ENCODE measurements at places on chromosomes 4 and X.

GRCh38 chrX:57156397-57157049 is 19.3 kb upstream of the SPIN2A start:
- no peak for DNase-seq

GRCh38 chr4:47010347-47010911 is 17.0 kb upstream of the GABRA4 start:
- no peak for DNase-seq

DNA sequence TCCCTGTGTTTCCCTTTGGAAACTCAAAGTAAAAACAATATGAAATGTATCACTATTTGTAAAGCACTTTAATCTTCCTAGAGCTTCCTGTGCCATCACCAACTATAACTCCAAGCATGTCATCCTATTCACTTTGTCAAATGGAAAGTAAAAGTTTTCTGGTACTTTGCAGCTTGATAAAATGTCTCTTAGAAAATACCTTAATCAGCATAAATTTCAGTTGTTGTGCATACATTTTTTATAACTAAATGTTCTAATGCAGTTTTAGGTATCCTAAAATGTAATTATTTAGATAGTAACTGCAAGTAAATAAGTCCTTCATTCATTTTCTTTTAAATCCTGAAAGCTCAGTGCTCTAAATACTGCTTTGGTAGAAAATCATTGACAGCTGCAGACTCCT is 558.7 kb downstream of the GRID2 start:
- DNase-seq: no peak

DNA sequence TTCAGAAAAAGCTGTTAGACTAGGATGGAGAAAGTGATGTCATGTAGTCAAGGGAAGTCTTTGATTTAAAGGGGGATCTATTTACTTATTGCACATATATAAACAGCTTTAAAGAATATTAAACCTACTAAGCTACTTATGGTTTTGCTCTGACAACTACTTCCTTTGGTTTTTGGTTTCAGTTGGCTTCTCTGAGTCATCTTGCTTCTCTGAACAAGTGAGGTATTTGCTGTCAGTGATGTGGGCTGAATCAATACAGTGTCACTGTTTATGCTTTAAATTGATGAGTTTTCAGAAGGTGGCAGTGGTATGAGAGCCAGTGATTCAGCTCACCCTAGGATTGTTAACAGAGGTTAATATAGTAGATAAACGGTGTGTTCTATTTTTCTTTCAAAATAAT is 75.1 kb downstream of the CEP44 start:
- DNase-seq: no peak

GRCh38 chr4:78002260-78002659 is 54.9 kb upstream of the FRAS1 start:
- no peak for DNase-seq

DNA sequence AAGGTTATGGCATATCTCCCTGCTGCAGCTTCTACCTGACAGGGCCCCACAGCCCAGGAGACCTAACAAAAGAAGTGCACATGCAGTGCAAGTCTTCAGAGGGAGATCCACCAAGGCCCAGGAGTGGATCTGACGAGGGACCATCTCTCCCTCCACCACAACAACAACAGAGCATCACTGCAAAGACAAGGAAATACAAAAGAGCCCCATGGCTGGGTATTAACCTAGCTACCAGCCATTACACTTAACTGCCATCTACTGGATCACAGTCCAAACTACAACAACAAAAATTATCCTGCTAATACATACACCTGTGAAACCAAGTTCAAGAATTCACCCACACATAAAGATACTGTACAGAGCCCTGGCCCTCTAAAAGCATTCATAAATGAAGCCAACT is 280.2 kb upstream of the SLC7A11 start:
- no peak for DNase-seq

GRCh38 chr4:180028682-180029081 is 2214.5 kb upstream of the TENM3 start:
- DNase-seq: no peak

GRCh38 chr4:14379183-14379582 is 623.1 kb upstream of the CPEB2 start:
- no peak for DNase-seq

DNA sequence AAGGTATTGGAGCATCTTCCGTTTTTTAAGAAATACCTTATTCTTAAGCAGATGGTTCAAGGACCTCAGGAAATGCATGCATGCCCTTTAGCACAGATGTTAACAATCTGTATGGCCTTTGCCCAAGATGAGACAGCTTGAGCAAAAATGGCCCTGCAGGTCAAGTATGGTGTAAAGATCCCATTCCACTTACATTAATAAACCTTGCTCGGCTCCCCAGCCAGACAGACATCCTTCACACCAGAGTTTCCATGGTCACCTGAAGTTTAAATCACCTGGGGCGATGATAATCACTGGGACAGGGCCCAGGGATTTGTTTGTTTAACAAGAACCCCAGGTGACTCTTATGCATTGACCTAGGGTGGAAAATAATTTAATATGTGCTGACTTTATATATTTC is 287.0 kb upstream of the NOCT start:
- no peak for DNase-seq

DNA sequence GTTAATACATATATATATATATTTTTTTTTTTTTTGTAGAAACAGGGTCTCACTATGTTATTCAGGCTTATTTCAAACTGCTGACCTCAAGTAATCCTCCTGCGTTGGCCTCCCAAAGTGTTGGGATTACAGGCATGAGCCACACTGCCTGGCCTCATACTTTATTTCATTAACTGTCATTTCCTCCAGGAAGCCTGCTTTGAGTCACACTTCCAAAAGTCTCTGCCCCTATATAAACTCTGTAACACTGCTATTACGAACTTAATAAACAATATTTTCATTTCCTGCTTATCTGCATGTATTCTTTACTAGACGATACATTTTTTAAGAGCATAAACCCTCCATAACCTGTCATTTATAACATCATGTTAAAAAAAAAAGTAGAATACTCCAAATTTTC is 167.2 kb downstream of the WDFY3 start:
- DNase-seq: no peak

DNA sequence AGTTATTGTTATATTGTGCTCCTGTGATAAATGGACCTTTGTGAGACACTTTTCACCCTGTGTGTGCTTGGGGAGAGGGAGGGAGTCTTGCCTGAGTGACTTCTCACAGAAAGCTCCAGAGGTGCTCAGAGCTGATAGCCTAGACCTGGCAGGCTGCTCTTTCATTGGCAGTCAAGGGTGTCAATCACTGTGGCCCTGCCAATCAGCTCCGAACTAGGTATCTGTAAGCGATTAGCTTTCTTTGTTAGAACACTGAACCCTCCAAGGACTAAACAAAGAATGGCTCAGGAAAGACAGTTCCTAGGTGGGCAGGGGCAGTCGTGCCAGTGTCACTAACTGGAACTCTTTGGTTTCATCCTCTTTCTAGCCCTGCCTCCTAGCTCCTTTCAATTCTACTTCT is 2.7 kb upstream of the NALF2 start:
- DNase-seq: no peak

GRCh38 chrX:153446950-153447580 is 1.2 kb upstream of the TREX2 start:
- no peak for DNase-seq

DNA sequence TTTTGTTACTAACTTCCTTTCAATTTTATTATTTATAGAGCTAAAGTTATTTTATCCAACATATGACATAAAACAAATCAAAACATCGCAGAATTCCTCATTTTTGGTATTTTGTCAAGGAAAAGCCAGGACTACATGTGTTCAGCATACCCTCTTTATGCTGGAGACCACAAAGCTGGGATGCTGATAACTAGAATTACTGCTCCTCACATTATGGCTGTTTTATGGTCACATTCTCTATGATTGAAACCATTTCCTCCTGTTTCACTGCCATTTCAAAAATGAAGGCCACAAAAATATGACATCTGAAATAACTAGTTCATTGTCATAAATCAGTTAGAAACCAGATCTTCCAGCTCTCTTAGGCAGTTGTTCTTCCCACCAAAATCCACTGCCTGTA is 41.7 kb downstream of the KLHL34 start:
- DNase-seq: no peak

- DNase-seq: no peak
Observed at GRCh38 chrX:143536176-143536575, 18.9 kb upstream of the SPANXN3 start.

DNA sequence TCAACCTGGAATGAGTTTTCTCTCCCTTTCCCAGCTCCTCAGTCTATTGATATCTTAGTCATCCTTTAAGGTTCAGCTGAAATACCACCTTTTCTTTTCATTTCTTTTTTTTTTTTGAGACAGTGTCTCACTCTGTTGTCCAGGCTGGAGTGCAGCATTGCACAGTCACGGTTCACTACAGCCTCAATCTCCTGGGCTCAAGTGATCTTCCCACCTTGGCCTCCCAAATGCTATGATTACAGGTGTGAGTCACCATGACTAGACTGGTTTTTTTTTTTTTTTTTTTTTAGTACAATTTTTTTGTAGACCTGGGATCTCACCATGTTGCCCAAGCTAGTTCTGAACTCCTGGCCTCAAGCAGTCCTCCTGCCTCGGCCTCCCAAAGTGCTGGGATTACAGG is 28.9 kb downstream of the AFF1 start:
- DNase-seq: no peak

- DNase-seq: no peak
Observed at GRCh38 chr4:123672987-123673386, 276.4 kb downstream of the SPRY1 start.

DNA sequence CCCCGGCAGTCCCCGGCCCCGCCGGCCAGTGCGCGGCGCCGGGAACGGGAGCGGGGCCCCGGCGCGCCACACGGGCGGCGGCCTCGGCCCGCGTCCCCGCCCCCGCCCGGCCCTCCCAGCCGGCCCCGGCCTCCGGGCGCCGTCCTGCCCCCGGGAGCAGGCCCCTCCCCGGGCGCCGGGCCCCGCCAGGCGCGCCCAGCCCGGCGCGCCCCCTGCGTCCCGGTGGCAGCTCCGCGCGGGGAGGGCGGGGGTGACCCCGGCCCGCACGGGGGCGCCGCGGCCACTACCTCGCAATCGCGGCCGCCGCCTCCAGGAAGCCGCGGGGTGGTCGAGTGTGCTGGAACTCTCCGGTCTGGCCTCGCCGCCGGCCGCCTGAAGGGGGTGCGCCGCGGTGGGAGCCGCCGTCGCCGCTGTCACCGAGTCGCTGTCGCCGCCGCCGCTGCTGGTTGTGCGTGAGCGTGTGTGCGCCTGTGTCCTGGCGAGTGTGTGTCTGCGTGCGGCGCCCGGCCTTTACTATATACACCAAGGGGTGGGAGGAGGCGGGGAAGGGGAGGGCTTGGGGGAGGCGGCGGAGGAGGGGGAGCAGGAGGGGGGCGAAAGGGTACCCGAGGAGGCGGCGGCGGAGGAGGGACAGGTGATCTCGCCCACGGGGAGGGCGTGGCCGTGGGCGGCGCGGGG is at the start of gene RAI2:
Gene RAI2, minus strand, starts transcription at position 488 of the 678 bp plus-strand sequence. CDS start 59,288 bp downstream, outside the sequence.
- DNase-seq: no peak

DNA sequence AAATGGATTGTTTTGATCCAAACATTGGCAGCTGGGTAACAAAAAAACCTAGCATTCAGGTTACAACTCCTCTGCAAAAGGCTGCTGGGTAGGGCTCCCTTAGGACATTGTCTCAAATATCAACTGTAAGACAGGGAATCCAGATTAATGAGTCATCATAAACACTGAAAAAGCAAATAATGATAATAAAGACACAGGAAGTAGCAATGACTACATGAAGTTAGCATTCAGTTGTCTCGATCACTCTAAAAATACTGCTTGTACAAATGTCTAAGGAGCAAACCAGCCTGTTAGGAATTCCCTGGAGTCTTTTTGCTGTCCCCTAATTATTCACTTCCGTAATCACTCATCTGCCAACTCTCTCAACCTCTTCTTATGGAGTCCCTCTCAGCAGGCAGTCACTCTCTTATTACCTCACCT is 259.2 kb downstream of the GPC3 start:
- DNase-seq: no peak

DNA sequence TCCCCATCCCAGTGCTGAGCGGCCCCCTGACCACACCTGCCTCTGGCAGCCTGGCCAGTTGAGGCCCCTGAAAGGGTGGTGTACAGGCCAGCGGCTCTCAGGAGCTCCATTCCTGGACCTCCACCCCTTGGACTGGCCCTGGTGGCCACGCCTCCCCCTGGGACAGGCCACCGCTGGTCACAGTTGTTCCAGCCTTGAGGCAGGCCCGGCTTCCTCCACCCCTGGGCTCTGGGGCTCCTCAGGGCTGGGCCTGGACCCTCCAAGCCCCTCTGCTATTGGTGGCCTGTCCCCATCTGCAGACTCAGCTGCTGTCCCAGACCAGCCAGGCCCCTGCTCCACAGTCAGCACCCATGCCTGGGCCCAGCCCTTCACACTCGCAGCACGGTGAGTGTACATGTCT is 93.2 kb upstream of the NKX1-1 start:
- DNase-seq: no peak

GRCh38 chrX:53481093-53481492 is 46.9 kb upstream of the HSD17B10 start:
- no peak for DNase-seq

GRCh38 chr4:139526928-139527327 is 29.1 kb downstream of the SETD7 start:
- DNase-seq: no peak

GRCh38 chrX:80022363-80023031 is 7.9 kb downstream of the TBX22 start:
- no peak for DNase-seq

- DNase-seq: no peak
Observed at GRCh38 chrX:136766785-136767103, 14.0 kb downstream of the ARHGEF6 start.

- no peak for DNase-seq
Observed at GRCh38 chr4:123449780-123450179, 53.2 kb downstream of the SPRY1 start.

DNA sequence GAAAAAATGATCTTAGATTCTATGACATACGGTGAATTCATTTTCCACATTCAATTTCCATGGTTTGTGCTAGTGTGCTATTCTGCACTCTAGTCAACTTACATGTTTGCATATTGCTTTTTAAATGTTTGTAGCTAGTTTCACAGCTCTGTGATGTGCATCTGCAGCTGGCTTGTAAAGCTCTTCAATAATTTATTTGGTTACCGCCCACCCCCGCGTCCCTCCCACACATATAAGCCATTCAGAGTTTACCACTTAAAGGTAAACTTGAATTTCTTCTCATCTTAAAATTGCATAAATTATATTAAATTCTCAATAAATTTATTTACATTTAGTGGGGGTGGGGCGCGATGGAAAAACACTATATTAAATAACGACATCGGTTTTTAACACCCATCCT is 291 bp upstream of the NBDY start:
- no peak for DNase-seq

DNA sequence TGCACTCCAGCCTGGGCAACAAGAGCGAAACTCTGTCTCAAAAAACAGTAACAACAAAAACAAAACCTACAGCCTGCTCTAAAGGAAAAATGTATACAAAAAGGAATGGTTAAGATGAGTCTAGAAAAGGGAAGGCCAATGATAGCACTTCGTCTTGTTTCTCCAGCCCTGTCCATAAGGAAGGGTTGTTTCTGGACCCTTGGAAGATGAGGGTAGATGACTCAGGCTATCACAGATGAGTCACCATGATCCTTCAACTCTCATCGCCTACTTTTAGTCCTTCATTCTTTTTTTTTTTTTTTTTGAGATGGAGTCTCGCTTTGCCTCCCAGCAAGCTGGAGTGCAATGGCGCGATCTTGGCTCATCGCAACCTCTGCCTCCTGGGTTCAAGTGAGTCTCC is 8.8 kb downstream of the PLA2G12A start:
- DNase-seq: no peak
